ENCODE measurements at places on chromosomes 12 and 14.

DNA sequence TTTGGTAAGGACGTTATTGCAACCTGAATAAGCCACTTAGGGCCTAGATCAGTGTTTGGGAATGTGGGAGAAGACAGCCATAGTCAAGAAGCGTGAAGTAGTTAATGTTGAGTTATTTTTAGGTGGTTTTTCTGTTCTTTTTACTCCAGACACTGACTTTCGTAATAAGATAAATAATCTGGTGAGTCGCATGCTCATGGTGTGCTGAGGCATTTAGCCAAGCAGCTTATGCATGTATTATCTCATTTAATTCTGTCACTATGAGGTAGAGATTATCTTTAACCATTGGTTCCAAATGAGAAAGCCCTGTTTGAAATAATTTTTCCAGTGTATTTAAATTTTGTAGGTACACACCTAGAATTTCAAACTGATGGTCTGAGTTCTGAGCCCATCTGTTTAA lies 67.3 kb downstream of the RCOR1 start:
- no peak for DNase-seq

DNA sequence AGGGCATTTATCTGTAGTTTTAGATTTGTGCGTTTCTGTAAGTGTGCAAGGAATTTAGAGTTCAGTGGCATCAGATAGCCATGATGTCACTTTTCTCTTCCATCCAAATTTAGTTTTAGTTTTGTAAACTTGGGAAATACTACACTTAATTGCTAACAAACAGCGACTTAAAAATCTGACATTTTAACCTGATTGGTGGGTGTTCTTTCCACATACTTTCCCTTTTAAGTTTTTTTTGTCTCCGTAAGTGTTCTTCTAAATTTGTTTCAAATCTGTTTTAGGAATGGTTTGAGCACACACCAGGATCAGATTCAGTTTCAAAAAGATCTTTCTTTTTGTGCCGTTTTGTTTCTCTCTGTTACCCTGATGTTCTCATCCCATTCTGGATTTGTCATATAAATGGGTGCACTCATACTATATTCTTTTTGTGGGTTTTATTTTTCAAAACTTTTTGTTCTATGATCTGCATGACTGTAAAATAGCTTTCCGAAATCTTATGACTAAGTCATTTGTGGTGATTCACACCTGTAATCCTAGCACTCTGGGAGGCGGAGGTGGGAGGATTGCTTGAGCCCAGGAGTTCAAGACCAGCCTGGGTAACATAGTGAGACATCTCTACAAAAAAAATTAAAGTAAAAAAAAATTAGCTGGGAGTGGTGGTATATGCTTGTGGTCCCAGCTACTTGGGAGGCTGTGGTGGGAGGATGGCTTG lies 58.9 kb downstream of the FBXO34 start:
- DNase-seq: no peak

- DNase-seq: no peak
Observed at GRCh38 chr12:26895672-26896071, 42.1 kb downstream of the INTS13 start.

DNA sequence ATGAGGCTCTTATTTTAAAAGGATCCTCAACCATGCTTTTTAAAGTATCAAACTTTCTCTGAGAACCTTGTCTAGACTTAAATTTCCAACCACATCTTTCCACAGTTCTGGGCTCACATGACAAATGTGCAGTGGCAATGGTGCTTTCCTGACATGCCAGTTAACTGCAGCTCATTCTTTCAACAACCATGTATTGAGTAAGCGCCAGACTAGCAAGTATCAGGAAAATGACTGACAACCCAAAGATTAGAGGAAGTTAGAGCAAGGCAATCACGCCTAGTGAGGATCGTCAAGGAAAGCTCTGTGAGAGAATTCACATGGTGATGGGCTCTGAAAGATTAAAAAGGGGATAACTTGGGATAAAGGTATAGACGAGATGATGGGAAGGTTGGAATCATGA lies 35.8 kb downstream of the FLVCR2 start:
- no peak for DNase-seq

GRCh38 chr14:49221316-49221715 lies 364.9 kb downstream of the RPS29 start:
- no peak for DNase-seq

- no peak for DNase-seq
Observed at GRCh38 chr14:67580336-67581171, 19.5 kb downstream of the PIGH start.

DNA sequence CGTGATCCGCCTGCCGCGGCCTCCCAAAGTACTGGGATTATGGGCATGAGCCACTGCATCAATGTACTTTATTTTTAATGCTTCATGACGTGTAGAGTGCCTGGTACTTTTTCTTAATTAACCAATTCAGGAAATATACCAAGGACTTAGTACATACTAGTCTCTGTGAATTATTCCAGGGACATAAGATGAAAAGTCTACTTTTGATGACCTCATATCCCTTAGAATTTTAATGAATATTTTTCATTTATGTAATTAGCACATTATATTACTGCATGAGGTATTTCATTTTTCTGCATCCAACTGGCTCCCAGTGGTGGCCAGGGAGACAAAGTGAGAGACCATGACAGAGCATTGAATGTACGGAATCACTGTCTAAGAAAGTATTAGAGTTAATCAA lies 577.7 kb upstream of the NOVA1 start:
- no peak for DNase-seq

DNA sequence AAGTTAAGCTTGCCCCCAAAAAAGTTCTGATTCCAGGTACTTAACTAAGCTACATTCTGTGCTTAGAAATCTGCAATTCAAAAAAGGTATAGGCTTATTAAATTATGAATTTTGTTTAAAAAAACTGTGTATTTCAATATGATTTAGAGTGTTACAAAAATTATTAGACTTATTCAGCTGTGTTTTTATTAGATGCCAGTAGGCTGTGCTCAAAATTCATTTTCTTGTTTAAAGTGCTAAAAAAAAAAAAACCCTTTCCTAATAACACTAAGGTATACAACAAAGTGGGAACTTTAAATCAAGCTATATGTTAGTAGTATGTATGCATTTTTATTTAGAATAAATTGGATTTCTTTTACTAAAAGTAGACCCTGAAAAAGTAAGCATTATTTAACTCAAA lies 25.0 kb downstream of the LRRC9 start:
- DNase-seq: no peak

GRCh38 chr14:57573173-57573572 lies 79.5 kb upstream of the CCDC198 start:
- DNase-seq: no peak

DNA sequence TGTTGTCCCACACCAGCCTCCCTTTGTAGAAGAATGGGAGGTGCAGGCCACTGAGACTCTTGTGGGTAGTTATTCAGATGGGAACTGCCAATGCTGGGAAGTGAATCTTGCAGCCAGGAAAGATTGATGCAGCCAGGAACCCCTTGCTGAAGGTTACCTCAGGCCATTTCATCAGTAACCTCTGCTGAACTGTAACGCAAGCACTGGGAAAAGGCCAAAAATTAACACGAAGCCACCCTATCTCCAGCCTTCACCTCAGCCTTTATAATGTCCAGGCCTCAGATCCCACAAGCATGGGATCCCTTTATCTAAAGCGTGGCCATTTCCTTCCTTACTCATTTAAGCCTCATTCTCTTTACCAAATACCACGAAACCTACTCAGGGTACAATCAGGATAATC lies 211.1 kb downstream of the SPTSSA start:
- DNase-seq: no peak
